ENCODE measurements at places on chromosomes 7 and 10.

DNA sequence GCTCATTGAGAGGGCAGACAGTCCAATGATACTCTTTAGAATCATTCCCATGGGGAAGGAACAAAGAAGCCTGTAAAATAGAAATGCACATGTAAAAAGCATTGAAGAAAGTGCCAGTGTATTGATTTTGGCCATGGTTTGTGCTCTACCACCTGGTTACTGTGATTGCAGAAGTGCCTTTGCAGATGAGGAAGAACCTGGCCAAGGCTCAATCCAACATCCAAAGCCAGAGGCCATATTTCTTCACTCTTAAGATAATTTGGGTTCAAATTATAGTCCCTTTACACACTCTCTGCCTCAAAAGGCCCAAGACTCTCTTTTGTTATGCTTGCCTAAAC is 122.1 kb downstream of the EGFR start:
- no peak for DNase-seq

DNA sequence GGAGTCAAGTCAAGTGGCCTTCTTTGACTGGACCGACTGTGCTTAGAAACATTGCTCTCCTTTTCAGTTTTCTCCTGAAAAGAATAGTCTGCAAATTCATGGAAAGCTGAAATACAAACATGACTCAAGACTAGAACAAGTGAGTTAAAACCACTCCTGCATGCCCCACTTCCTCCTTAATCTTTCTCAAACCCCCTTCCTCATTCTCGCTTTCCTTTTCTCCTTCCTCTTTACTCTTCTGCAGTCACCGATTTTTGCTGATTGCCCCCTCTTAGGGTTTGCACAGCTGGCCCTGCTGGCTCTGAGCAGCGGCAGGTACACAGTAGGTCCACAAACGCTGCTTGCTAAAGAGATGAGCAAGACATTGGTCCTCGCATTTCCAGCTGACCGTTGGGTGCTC is 34.8 kb upstream of the MKI67 start:
- DNase-seq = no peak

DNA sequence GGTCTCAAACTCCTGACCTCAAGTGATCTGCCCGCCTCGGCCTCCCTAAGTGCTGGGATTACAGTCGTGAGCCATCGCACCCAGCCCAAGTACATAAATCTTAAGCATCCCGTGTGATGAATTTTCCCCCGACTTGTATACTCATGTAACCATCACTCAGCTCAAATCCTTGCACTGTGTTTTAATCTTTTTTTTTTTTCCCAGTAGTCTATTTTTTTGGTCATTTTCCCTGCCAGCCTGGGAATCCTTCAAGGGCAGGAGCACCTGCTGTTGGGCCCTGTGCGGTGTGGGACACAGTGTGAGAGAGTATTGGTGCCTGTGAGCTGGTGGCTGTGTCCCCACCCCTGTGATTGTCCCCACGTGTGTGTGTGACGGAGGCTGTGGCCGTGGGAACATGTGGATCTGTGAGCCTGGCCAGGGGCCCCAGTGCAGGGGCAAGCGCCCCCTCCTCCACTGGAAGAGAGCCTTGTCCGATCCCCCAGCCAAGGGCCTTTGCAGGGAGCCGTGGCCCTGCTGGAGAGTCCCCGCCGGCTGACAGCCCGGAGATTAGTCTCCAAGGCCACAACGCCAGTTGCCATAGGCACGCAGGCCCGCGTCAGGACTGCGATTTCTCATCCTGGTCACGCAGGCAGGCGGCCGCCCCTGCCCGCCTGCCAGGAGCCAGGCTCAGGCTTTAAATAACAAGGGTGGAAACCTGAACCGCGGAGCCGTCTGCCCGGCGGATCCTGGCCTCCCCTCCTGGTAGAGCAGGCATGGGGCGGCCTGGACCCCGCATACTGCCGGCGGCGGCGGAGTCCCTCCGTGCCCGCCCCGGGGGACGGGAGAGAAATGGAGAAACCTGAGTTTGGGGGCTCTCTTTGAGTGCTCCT is 26.5 kb downstream of the GTF2IRD1 start:
- no peak for DNase-seq

- DNase-seq = no peak
These were observed 473.7 kb downstream of the ATRNL1 start for GRCh38 chr10:115566867-115567266.

- no peak for DNase-seq
These were observed 38.0 kb upstream of the RTKN2 start for GRCh38 chr10:62306663-62307062.

DNA sequence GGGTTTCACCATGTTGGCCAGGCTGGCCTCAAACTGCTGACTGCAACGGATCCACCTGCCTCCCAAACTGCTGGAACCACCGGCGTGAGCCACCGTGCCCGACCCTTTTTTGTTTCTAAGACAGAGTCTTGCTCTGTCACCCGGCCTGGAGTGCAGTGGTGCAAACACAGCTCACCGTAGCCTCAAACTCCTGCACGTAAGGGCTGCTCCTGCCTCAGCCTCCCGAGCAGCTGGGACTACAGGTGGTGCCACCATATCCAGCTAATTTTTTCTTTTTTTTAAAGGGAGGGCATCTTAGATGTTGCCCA is 36.4 kb downstream of the ADAP1 start:
- DNase-seq = no peak

GRCh38 chr10:49382226-49382625 is 13.7 kb downstream of the DRGX start:
- DNase-seq = no peak

- DNase-seq = no peak
These were observed 108.9 kb downstream of the BICC1 start for GRCh38 chr10:58621379-58622077.
